Stimulated activated CD4-positive, alpha-beta T cell treated with anti-CD3 and anti-CD28 coated beads, TNF-alpha, amount 100 ng/mL, for 24 hours (primary cell): ENCODE measurements at places on chromosomes 11 and 22.

GRCh38 chr22:30078320-30079311, 1.6 kb upstream of the HORMAD2 start:
- peak; percentile 17 for DNase-seq

GRCh38 chr11:93655581-93656255, 5.8 kb upstream of the CEP295 start:
- no peak for DNase-seq

- no peak for DNase-seq
Measured at GRCh38 chr11:34197256-34197655, 91.8 kb downstream of the NAT10 start.

DNA sequence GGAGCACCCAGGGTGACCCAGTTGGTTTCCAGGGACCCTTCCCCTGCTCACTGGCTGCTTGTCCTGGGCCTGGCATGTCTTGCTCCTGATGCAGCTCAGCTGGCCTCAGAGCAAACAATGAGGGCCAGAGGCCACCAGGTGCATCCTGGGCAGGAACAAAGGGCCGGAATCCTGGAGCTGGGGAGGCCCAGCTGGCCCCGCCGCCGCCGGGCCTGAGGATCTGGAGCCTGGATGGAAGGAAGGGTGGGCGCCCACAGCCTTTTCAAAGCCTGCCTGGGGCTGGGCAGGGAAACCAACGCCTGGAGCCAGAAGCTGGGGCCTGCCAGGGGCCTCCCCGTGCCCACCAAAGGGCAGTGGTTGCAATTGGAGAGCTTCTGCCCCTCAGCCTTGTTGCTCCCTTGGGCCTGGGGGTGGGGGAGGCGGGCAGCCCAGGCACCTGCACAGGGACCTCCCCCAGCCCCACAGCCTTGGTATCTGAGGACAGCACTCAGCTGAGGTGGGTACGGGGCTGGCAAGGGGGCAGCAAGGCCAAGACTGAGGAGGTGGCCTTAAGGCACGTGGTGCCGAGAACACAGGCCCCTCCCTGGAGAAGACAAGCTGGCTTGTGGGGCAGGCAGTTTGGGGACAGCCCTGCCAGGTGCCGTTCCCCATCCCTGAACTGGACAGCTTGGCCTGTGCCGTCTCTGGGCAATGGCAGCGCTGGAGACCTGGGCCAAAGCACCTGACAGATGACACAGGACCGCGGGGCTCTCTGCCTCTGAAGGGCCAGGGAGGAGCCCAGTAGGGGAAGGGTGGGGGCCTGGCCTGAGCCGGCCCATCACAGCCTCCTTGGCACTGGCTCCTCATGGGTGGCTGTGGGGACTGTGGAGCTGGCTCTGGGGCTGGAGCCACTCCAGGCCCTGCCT, 7.1 kb upstream of the ADORA2A start:
- DNase-seq, result no peak

GRCh38 chr11:944711-945470, 19.2 kb downstream of the AP2A2 start:
- no peak for DNase-seq

GRCh38 chr11:105929084-105929955, 92.7 kb downstream of the MSANTD4 start:
- no peak for DNase-seq
